ENCODE measurements at places on chromosomes 6 and 20.

GRCh38 chr6:12751694-12752325 lies 35.2 kb downstream of the PHACTR1 start:
- no peak for DNase-seq

DNA sequence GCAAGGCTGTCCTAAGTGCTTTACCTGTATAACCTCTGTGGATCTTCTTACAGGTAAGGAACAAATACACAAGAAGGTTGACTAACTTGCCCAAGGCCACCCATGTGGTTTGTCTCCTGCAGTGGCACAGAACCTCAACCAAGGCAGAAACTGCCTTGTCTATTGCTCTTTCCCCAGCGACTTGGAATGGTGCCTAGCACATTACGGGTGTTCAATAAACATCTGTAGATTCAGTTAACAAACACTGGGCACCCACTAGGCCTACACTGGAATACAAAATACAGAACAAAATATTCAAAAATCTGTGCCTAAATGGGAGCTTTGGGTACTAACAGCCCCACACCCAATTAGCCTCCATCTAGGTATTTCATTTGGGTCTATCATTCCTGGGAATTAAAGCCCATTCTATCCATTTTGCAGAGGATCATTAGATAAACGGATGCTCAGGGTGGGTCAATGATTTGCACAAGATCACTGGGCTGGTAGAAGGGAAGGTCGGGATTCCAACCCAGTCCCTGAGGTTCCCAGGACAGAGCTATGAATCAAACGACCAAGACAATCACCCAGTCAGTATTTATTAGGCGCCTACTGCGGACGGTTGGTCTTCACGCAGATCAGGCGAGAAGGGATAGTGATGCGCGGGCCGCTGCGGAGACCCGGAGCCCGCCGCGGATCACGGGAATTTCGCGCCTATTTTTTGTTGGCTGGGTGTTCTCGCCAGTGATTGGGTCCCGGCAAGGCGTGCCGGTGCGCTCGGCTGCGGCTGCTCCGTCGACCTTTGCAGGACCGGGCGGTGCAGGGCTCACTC lies at the start of gene STK35:
TSS of gene STK35 (plus strand) at position 771 of the 808 bp plus-strand sequence. CDS start 55 bp downstream, outside the sequence.
- no peak for DNase-seq

DNA sequence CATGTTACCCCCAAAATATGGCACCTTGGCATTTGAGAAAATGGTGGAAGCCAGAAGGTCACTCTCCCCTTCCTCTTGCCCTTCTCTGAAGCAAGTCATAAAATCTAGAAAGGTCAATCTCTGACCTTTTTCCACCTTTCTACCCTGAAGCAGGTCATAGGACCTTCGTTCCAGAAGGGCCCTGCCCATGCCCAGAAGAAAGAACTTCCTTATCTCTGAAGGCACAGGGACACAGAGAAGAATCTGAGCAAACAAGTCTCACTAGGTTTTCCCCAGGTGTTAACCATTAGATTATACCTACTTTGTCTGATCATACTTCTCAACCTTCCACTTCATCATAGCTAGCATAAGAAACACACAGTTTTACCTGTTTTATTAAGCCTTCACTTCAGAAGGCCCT lies 42.5 kb downstream of the SMPDL3A start:
- DNase-seq: no peak

DNA sequence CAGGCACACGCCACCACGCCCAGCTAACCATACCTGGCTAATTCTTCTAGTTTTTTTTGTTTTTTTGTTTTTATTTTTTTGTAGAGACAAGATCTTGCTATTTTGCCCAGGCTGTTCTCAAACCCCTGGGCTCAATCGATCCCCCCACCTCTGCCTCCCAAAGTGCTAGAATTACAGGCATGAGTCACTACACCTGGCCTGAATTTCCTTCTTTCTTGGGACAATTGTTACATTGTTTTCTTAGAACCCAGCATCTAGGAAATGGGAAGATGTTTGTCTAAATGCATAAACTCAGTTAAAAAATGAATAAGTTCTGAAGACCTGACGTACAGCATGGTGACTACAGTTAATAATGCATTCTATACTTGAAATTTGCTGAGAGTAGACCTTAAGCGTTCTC lies 10.8 kb upstream of the AGPAT4 start:
- DNase-seq: no peak

- no peak for DNase-seq
Measured at GRCh38 chr20:58711266-58712051, 18.9 kb downstream of the NPEPL1 start.

DNA sequence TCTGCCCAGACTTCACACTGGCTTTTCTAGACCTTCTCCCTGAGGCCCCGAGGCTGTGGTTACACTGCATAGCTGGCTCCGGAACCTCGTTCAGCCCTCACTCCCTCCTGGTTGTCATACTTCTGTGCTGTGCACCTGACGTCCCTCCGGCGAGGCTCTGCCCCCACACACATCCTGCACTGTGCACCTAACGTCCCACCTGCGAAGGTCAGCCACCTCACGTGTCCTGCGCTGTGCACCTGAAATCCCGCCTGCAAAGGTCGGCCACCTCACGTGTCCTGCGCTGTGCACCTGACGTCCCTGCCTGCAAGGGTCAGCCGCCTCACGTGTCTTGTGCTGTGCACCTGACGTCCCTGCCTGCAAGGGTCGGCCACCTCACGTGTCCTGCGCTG lies 111.0 kb upstream of the FRMD1 start:
- no peak for DNase-seq

DNA sequence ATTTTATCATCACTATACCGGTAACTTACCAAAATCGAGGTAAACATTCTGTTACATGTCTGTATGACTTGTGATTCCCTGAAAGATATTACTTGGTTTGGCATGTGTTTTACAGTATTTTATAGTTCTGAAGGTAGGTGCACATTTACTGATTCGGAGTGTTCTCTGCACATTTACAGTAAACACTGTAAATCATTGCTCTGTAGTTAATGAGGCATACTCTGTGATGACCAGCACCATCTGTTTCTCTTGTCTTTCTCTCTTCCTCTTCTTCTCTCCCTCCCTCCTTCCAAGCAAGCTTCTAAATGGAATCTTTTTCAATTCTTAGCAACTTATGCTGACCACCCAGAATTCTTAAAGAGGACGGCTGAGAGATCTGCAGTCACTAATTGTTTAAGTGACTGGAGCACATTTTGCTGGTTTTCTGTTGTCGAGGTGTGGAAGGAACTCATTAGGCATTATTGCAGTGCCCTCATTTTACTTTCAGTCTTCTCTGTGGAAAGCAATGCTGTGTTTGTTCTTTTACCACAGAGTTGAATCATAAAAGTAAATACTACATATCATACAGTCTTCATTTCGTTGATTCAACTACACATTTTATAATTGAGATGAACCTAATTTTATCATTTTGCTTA lies 126.5 kb downstream of the UTRN start:
- DNase-seq: no peak

DNA sequence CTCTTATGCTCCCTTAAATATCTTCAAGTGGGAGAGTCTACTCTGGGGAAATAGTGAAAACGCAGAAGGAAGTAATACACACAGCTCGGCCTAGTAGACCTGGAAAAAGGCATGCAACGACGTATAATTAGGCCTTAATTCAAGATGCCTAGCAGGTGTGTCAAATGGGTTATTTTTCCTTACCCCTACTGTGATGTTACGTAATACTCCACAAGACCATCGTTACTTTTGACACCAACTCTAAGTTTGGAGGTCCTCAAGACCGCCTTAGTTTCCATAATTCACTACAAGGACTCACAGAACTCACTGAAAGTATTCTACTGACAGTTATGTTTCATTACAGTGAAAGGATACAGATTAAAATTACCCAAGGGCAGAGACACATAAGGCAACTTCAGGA lies 1024.3 kb upstream of the MAP3K7 start:
- no peak for DNase-seq

GRCh38 chr6:1611322-1611571 lies 1.5 kb downstream of the FOXC1 start:
- no peak for DNase-seq

DNA sequence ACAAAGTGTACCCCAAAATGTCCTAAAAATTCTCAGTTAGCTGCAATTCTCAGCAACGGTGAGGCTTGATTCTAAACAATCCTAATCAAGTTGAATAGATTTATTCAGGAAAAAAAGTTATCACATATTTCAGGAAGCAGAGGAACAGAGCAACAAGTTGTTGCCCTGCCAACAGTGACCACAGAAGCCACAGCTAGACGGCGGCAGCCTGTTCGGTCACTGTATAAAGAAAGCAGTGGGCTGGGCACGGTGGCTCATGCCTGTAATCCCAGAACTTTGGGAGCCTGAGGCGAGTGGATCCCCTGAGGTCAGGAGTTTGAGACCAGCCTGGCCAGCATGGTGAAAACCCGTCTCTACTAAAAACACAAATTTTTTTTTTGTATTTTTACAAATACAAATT lies 171.2 kb upstream of the BMP5 start:
- DNase-seq: no peak

DNA sequence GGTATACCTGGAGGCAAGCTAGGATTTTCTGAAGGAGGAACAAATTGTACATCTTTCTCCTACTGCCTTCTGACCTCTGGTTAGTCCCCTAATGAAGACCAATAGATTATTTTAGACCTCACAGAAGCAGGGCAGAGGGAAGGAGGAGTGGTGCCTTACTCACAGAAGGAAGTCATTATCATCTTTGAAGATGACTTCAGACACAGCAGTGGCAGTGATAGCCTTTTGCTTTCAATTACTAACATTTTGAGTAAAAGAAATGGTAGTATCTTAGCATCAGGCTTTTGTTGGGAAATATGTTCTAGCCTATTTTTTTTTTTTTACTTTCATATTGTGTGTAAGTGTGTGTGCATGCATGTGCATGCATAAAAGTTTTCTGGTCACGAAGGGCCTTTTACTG lies 164.2 kb upstream of the PLN start:
- no peak for DNase-seq

DNA sequence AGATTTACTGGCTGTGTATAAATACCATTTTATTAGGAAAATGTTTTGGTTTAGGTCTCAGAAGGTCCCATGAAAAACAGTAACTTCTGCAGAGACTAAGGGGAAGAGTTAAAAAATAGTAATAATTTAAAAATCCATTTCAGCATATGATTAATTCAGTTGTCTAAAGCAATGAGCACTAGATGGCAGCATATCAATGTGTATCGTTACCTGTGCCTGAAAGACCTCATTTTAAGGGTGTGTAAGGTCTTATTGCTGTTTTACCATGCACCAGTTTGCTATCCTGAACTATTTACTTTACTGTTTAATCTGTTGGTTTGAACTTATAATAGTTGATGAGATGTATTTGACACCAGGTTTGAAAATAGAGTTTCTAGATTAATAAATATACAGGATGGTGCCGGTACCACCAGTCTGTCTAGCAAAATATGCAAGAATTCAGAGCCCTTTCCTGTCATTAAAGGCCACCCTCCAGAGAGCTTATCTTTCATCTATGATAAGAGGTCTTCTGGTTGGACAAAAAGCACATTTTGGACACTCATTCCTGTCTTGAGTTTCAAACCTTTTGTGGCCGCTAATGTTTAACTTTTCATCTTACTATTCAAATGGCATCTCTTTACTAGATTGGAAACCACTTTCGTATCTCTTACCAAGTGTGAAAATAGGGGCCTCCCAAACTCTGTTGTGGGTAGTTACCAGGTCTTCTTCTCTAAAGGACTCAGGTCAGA lies 8.9 kb upstream of the AHI1 start:
- no peak for DNase-seq

Data from NCI-H2107 (cell line).